ENCODE measurements at places on chromosomes 4 and X.

DNA sequence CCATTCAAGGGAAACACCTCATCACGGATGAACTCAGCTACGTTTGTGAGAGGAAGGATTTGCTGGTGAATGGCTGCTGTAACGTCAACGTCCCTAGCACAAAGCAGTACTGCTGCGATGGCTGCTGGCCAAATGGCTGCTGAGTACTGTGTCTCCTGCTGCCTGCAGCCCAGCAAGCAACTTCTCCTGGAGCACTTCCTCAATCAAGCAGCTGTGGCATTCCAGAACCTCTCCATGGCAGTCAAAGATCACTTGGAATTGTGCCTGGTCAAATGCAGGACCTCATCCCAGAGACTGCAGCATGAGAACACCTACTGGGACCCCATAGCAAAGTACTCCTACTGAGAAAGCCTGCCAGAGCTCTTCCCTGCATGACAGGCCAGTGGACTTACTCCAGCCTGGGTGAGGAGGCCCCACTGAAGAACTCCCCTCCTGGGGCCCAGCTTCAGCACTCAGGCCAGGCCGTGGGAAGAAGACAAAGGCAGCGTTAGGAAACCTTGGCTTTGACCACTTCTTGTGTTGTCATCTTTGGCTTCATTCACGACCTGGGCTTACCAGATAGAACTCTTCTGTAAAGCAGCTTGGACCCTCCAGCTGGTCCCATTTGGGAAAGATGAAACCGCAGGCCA, 244.3 kb downstream of the RBMX2 start:
- DNase-seq: no peak

- peak; percentile 33 for DNase-seq
Measured at GRCh38 chr4:108008721-108009120, 19.0 kb downstream of the HADH start.

DNA sequence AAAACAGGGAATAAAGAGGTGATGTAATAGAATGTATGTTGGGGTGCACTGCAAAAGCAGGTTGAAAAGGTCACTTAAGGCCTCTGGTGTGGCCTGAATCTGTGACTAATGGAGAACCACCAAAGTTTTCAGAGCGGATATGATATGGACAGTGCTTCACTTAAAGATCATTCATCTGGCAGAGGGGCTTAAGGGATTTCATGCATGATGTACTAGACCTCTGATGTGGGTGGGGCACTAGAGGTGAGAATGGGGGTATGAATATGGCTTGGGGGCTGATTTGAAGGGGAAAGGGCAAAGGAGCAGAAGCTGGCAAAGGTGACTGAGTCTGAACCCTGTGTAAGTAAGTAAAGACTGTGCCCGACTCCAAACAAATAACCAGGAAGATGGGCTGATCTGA, 62.4 kb upstream of the MCF2 start:
- DNase-seq: no peak

DNA sequence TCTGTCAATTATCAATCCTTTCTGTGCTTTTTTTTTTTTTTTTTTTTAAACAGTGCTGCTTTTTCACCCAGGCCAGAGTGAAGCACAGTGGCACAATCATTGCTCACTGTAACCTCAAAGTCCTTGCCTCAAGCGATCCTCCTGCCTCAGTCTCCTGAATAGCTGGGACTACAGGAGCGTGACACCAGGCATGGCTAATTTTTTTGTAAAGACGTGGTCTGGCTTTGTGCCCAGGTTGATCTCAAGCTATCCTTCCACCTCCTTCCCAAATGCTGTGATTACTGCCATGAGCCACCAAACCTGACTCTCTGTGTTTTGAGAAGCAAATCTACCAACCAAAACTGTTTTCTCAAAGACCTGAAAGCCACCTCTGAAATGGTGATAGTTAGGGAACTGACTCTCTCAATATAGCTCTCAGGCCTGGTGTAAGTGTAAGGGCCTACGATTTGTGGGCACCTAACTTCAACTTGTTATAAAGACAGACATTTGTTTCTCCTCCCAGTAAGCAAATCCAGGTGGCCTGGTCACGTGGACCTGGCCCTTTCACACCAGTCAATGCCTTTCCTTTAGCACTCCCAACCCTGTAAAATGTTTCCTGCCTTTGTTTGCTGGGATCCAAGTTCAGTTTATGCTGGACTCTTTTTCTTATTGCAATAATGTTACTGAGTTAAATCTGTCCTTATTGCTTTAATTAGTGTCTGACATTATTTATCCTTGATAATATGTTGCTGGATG, 2015.9 kb downstream of the PCDH7 start:
- DNase-seq: no peak

- peak; percentile 41 for DNase-seq
Measured at GRCh38 chr4:14520171-14520570, 482.1 kb upstream of the CPEB2 start.

- DNase-seq: no peak
Measured at GRCh38 chr4:18252052-18252451, 230.5 kb upstream of the LCORL start.

- DNase-seq: no peak
Measured at GRCh38 chr4:83929550-83929949, 393.6 kb downstream of the GPAT3 start.

GRCh38 chrX:154411981-154412340, 622 bp downstream of the TAFAZZIN start:
- DNase-seq: peak; percentile 42

GRCh38 chr4:23547096-23547495, 342.8 kb downstream of the PPARGC1A start:
- no peak for DNase-seq

- DNase-seq: peak; percentile 61
Measured at GRCh38 chrX:47514533-47515235, 31.7 kb upstream of the ZNF41 start.

DNA sequence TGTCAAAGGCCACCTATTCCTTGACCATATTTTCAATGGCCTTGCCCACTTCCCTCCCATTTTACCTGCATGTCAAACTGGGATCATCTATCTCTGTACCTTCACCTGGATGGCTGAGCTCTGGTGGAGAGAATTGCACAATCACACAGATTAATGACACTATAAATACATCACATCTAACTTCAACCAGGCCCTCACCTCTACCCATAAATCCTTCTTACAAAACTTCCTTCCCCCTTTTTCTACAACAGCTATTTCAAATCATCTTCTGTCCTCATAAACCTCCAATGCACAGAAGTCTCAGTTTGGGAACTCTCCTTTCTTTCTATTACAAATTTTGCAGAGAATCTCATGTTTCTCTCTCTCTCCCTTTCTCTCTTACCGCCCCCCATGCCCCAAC, 9.2 kb downstream of the PALLD start:
- DNase-seq: no peak

DNA sequence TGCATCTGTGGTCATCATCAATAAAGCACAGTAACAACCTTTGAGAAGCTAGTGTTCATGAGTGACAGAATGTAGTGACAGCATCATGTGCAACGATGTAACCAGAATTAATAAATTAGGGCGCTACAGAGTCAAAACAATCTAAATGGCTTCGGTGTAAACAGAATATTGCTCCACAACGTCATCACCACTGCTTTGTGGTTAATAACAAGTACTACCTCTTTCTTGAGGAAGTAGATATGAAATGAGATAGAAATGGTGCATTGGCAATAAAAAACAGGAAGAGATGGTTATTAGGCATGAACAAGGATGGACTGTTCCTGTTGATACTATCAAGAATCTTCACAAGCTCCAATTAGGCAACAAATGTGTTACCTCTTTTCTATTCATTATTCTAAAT, 8.7 kb upstream of the PDHA2 start:
- no peak for DNase-seq

GRCh38 chr4:105551965-105552746, at the start of gene ARHGEF38:
ARHGEF38 (plus strand) TSS chr4:105552620; CDS start chr4:105552766, 146 bp downstream.
- DNase-seq: peak; percentile 29

GRCh38 chrX:1062351-1062750, 150.1 kb downstream of the CRLF2 start:
- DNase-seq: no peak

DNA sequence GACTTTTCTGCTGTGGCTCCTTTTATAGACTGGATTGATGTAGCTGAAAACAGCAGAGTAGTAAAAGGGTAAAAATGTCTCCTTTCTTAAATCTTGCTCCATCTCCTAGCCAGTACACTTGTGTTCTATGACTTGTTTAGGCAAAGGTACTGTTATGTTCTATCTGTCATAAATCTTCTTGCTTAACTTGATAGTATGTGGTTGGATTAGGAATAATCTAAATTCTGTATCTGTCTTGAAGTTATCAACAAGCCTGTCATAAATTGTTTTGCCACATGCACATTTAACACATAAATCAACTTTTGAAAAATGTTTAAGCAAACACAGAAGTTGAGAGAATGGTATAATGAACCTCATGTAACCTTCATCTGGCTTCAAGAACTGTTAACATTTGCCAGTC, 157.0 kb downstream of the FRAS1 start:
- no peak for DNase-seq

GRCh38 chr4:5654791-5655190, 53.6 kb downstream of the EVC2 start:
- DNase-seq: no peak

DNA sequence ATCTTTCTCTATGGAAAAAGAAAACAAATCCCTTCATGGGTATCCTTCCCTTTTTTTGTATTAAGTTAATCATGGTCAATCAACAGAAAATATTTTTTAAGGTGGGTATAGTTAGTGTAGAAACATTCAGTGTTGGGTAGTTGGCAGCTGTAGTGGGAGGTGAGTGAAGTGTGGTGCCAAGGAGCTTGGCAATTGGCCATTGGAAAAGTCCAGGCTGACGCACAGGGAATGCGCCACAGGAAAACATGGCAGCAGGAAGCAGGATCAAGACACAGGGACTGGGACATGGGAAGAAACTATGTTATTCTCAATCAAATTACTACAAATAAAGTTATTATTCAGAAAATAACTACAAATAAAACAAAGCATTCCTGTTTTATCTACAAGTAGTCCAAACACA, 20.0 kb downstream of the PALLD start:
- DNase-seq: no peak

GRCh38 chr4:55303760-55304165, 42.3 kb upstream of the SRD5A3 start:
- peak; percentile 52 for DNase-seq

Data from LHCN-M2 (cell line).